ENCODE measurements at places on chromosomes 13 and 19.

DNA sequence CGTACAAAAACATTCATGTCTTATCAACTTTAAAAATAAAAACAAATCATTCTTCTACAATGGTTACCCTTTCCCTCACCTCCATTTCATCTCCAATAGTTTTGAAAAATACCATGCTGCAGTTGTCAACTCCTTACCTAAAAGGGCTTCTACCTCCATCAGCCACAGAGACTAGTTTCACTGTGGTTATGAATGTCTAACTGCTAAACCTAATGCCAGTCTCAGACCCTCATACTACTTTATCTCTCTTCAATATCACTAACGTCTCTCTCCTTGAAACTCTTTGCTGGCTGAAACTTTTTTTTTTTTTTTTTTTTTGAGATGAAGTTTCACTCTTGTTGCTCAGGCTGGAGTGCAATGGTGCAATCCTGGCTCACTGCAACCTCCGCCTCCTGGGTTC, 27.1 kb downstream of the LNX2 start:
- no peak for DNase-seq

- DNase-seq = no peak
Observed at GRCh38 chr13:114078461-114079451, 53.7 kb downstream of the RASA3 start.

GRCh38 chr19:14310055-14310454, 71.2 kb upstream of the ADGRE5 start:
- no peak for DNase-seq

- DNase-seq = no peak
Observed at GRCh38 chr13:112641456-112642089, 48.3 kb upstream of the ATP11A start.

- DNase-seq = no peak
Observed at GRCh38 chr19:55269299-55269698, 10.5 kb upstream of the PPP6R1 start.

DNA sequence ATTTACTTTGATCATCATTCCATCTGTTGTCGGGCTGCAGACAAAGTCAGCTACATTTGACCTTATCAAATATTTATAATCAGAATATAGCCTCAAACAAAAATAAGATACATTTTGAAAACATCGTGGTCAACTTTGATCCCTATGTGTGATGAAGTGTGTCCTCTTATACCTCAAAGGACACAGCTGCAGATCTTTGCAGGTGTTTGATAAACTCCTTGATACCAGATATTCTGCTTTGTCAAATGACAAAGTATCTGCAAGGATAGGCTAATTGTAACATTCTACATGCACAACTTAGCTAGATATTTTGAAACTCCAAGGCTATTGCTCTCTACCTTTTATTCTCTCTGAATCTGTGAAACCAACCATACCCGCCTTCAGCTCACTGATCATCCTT, 44.0 kb downstream of the PHF11 start:
- no peak for DNase-seq

DNA sequence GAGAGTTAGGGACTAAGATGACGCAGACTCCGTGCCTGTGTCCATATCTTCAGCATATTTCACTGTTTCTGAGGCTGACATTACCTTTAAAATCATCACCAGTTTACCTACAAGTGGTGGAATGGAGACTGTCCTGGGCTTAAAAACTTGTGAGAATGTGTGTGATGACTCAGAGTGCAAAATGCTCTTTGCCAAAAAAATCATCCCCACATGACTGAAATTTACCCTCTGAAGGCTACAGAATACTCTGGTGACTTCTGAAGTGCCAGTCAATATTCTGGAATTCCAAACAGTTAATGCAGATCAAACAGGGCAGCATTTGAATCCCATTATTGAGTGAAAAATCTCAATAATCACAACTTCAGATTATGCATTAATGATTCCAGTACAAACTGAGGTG, 901.4 kb downstream of the EFNB2 start:
- DNase-seq = no peak

DNA sequence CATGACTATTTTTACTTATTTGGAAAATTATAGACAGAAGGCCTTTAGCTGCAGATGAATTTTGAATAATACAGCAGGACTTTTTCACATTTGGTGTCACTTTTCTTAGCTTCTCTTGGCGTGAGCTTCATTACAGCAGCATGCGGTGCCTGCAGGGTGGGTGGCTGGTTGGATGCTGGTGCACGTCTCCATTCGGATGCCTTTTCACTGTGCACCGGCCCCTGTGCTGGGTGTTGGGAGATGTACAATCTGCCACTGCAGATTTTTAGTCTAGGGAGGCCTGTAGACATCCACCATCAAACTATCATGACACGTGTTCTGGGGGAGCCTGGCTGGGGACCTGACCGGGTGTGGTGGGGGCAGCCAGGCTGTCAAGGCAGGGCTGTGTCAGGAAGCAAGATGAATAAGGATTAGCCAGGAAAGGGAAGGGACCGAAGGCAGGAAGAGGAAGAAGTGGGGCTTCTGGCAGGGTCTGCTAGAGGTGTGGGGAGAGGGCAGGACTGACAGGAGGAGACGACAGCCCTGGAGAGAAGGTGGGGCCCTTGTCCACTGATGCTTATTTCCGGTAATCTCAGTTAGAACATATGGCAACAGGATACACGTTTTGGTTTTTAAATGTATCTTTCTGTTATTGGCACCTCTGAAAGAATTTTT, 88.8 kb downstream of the ARHGEF7 start:
- no peak for DNase-seq

GRCh38 chr13:25136880-25137787, 35.0 kb downstream of the AMER2 start:
- DNase-seq = no peak

DNA sequence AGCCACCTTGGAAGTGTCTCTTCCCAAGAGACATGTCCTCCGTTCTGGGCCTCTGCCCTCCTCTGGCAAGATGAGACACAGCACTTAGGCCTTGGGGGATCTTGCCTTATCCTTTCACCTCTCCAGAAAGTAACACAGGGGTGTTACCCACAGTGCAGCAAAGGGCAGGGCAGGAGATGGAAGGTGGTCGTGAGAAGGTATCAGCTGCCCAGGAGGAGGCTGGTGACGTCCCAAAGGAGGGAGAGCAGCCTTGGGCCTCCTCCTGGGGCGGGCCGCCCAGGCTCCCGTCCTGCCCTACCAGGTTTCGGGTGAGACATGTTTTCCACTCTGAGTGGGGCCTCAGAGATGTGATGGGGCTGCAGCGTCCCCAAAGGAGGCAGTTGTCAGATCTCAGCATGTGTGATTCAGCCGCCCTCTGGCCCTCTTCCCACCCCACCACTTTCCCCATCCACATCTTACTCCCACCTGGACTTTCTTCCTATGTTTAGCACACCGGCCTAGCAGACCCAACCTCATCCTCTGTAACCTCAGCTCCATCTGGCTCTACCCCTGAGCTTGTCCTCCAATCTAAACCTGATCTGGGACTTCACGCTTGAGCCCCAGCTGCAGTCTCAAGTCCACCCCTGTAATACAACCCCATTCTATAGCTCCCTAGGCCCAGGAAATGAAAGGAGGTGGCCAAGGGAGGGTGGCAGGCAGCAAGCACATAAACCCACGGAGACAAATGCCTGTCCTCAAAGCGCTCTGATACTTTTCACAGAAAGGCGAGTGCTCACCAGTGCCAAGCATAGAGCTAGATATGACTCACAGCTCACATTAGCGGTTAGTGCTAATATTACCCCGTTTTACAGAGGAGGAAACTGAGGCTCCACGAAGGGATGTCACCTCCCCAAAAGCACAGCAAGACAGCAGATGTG, 9.3 kb downstream of the POU2F2 start:
- peak; percentile 91 for DNase-seq

DNA sequence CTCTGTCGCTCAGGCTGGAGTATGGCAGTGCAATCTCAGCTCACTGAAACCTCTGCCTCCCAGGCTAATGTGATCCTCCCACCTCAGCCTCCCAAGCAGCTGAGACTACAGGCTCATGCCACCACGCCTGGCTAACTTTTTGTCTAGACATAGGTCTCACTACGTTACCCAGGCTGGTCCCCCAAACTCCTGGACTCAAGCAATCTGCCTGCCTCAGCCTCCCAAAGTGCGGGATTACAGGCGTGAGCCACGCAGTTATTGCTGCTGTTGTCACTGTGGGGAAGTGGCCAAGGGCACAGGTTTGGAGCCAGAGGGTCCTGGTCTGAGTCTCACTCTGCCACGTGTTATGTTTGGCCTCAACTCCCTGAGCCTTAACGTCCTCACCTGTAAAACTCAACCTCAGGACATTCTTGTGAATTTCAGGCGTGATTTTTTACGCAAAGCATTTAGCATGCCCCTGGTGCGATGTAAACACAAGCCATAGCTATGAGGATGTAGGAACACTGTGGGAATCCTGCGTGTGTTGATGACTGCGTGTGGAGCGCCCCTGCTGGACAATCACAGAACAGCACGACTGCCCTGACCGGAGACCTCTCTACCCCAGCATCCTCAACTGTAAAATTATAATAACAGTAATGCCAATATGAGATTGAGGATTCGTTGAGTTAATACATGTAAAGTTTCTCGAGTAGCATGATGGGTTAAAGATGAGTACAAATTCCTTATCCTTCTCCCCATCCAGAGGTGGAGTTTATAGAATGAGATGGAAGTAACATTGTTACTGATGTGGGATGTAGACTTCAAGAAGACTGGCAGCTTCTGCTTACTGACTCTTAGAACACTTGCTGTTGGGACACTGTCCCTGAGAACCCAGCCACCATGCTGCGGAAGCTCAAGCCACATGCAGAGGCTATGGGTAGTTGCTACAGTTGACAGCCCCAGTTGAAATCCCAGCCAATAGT, 41.8 kb upstream of the PNMA8B start:
- peak; percentile 80 for DNase-seq
